ENCODE measurements at places on chromosomes 2 and 18.

DNA sequence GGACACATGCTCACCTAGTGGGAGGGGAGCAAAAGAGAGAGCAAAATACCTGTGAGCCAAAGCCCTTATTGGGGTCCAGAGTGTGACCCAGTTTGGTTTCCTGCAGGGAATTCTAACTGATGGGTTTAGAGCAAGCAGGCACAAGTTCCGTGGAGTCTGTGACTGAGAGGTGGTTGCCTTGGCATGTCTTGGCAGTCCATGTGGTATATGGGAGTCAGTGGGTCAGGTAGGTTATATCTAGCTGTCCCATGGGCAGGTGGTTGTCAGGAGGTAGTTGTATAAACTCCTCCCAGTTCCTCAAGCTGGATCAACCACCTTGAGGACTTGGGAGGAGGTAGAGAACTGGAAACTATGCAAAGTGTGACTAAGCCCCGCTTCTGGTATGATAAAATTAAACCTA, 452.8 kb upstream of the VWC2L start:
- DNase-seq, result no peak

- no peak for DNase-seq
Observed at GRCh38 chr18:20988726-20989125, 122.9 kb downstream of the ROCK1 start.

DNA sequence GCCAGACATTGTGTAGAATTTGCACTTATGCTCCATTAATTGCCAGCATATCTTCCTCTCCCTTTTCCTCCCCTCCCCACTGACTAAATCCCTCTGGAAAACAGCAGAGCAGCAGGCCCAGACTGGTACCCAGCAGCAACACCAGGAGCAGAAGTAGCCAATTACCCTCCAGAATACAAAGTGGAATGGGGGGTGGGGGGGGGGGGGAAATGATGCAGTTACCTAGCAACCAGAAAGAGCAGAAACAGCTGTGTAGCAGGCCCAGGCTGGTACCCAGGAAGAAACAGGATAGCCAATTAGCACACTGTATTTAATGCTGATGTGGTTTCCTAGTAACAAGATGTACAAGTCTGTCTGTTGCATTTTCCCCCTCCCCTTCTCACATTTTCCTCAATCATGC, 52.3 kb downstream of the KLF7 start:
- no peak for DNase-seq

- no peak for DNase-seq
Observed at GRCh38 chr18:79043288-79043687, 25.9 kb upstream of the ATP9B start.

GRCh38 chr2:3208179-3208578, 169.4 kb downstream of the EIPR1 start:
- DNase-seq, result no peak
